Esophagus muscularis mucosa (tissue), 4 donors: ENCODE measurements at places on chromosomes 12 and 14.
A peak's percentile ranks its signal among the peaks of the same experiment; 100 is the strongest.

DNA sequence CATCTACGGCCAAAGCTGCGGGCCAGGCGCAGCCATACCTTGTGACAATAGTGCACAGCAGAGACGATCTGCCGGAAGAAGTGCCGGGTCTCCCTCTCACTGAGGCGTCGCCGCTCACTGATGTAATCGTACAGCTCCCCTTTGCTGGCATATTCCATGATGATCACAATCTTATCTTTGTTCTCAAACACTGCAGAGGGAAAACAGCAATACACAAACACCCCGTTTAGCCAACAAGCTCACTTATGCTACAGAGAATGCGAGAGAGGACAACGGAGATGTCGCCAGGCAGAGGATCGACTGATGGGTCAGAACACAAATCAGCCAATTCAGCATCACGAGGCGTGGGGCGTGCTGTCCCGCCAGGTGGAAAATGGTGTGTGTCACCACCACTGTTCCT lies 52.1 kb downstream of the NUAK1 start:
- DNase-seq: no peak

- peak; percentile 92 for DNase-seq
These were observed 968 bp upstream of the ARID4A start for GRCh38 chr14:58297412-58297761.

- DNase-seq: no peak
These were observed 166.0 kb downstream of the KLHL28 start for GRCh38 chr14:44795725-44796124.

DNA sequence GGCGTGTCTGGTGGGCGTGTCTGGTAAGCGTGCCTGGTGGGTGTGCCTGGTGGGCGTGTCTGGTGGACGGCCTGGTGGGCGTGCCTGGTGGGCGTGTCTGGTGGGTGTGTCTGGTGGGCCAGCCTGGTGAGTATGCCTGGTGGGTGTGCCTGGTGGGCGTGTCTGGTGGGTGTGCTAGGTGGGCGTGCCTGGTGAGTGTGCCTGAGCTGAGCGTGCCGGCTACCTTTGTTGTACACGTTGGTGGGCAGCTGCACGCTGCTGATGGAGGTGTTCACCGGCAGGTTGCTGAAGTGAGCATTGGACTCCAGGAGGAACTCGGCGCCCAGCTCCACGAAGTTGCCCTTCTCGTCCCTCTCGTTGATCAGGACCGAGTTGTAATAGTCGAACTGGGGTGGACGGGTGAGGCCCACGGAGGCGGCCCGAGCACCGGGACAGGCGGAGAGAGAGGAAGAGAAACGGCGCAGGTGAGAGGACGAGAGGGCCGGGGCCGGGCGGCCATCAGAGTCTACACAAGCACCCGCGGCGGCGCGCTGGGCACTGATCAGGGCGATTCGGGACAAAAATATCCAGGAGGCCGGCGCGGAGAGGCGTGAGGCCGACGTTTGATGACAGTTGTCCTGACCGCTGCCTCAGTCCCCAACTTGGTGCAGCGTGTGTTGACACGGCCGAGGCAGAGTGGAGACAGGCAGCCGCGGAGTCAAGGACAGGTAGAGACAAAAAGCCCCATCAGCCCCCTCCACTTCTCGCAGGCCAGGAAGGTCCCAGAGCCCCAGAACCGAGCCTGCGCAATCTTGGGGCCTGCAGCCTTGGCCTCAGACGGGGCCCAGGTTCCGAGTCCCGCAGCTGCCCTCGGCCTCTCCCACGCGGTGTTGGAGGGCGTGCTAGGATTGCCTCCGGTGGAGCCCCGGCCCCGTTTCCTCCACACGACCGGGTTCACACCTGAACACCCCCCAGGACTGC lies 10.5 kb downstream of the CACNA2D4 start:
- DNase-seq: peak; percentile 78

GRCh38 chr14:75293920-75294648 lies 15.5 kb downstream of the FOS start:
- peak; percentile 99 for DNase-seq

DNA sequence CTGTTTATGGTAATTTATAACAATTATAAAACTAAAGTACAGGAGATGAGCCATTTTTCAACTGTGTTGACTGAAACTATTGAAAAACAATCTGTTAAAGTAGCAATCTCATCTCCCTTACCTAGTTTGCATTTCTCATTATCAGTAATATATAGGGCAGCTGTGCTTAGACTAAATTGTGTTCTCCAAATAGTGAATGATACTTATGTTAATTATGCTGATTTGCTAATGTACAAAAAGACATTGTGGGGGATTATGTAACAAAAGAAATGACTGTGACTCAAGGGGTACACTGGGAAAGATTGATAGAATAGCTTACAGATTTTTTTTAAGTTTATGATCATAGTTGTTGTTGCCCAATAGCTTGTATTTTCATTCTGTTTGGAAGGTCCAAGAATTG lies 207.7 kb downstream of the FUT8 start:
- DNase-seq: no peak

- no peak for DNase-seq
These were observed 369 bp downstream of the DEPDC4 start for GRCh38 chr12:100266585-100266834.

DNA sequence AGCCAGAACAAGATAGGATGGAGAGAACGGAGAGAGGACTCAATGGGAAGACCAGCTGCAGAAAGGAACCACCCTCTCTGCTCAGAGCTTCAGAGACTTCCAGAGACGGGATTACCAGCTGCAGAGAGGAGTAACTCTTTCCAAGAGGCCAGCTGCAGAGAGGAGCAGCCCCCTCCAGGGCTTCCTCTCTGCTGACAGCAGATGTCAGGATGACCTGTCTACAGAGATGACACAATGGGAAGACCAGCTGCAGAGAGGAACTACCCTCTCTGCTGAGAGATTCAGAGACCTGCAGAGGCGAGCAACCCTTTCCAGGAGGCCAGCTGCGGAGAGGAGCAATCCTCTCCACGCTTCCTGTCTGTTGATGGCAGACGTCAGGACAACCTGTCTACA lies 61.8 kb downstream of the KLRG1 start:
- no peak for DNase-seq

- no peak for DNase-seq
These were observed 447.5 kb downstream of the ADAMTS20 start for GRCh38 chr12:43104494-43104893.
